ENCODE measurements at places on chromosomes 3 and 15. TPM values are rescaled to one million over a fixed set of nuclear protein-coding genes. Genes with fewer than 3 reads are reported as not detected.

DNA sequence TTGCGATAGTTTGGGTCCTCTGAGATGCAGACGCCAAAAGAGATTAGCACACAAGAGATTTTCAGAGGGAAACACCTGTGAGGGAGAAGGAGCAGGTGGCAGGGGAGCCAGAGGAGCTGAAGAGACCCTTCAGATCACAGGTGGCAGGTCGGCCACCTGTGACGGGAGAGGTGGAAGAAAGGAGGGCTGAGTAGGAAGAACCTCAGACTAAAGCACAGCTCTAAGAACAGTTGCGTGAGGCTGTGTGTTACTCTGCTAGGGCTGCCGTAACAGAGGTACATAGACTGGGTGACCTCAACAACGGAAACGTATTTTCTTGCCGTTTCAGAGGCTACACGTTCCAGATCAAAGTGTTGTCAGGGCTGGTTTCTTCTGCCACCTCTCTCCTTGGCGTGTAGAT lies 38.5 kb downstream of the C2CD4A start:
- DNase-seq: no peak

GRCh38 chr3:12979151-12979946 lies 93.9 kb downstream of the IQSEC1 start:
- no peak for DNase-seq

GRCh38 chr15:63763476-63764123 lies 70.1 kb downstream of the HERC1 start:
- DNase-seq: no peak

GRCh38 chr3:143146486-143147274 lies 27.1 kb downstream of the CHST2 start:
- DNase-seq: no peak

DNA sequence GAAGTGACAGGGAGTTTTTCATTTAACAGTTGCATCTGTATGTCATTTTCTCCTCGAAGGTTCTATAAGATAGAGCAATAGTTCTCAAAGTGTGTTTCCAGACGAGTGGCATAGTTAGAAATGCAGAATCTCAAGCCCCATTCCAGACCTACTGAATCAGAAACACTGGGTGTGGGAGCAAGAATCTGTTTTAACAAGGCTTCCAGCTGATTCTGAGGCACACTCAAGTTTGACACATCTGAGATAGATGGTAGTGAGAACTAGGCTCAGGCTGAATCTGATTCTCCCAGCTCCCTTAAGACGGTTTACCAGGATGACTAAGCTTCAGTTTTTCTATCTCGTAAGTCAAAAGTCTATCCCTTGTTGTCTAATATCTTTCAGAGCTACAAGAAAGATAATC lies 159.8 kb upstream of the NUDT16 start:
- DNase-seq: no peak

- peak; percentile 55 for DNase-seq
These were observed 703 bp downstream of the PEAK1 start for GRCh38 chr15:77418966-77419835.

GRCh38 chr3:146818301-146818700 lies 213.2 kb upstream of the PLSCR5 start:
- no peak for DNase-seq

DNA sequence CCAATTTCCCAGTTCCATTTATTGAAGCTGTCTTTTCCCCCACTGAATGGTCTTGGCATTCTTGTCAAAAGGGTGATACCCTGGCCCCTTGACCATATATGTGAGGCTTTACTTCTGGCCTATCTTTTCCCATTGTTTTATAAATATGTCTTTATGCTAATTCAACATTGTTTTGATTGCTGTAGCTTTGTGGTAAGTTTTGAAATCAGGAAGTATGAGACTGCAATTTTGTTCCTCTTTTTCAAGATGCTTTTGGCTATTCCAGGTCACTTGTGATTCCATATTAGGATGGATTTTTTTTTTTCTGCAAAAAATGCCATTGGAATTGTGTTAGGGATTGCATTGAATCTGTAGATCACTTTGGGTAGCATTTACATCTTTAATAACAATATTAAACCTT lies 141.2 kb upstream of the MANF start:
- DNase-seq: no peak

- no peak for DNase-seq
These were observed 127.1 kb downstream of the FMN1 start for GRCh38 chr15:33067456-33067855.

DNA sequence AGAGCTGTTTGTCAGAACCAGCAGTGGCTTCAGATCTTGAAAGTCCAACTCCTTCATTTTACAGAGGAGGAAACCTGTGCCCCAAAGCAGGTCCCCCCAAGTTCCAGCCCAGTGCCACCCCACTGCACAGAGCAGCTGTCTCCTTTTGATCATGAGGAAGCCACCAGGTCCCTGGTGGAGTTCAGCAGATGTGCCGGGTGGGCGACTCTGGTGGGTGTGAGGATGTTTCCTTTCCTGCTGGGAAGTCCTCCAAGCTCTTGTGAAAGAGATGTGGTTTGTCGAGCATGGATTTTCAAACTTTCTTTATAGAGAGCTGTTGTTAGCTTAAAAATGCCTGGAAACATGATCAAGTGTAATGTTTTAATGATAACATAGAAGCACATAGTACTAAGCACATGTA lies 52.0 kb downstream of the SMAD3 start:
- no peak for DNase-seq

DNA sequence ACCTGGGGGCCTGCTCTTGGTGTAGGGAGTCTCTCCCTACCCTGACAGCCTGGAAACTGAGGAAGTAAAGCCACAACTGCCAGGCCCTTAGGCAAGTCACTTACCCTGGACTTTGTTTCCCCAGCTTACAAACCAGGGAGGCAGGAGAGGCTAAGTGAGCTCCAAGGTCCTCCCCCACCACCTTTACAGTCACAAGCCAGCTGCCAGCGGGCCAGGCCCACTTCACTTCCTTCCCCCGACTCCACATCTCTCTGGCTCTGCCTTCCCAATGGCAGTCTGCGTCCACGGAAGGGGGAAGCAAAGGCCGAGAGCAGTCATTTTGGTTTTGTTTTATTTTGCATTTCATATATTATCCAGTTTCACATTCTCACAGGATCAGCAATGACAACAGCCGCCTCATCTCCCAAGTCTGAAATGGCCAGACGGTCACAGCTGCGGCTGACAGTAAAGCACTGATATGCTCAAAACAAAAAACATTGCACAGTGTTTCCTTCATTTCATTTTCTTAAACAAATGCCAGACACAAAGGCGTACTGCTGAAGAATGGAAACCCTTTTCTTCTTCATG lies 35.7 kb downstream of the RBPMS2 start:
- DNase-seq: no peak

GRCh38 chr3:27681249-27681748 lies 40.8 kb downstream of the EOMES start:
- DNase-seq: no peak

- no peak for DNase-seq
These were observed 52.8 kb upstream of the FAM98B start for GRCh38 chr15:38401106-38401505.

DNA sequence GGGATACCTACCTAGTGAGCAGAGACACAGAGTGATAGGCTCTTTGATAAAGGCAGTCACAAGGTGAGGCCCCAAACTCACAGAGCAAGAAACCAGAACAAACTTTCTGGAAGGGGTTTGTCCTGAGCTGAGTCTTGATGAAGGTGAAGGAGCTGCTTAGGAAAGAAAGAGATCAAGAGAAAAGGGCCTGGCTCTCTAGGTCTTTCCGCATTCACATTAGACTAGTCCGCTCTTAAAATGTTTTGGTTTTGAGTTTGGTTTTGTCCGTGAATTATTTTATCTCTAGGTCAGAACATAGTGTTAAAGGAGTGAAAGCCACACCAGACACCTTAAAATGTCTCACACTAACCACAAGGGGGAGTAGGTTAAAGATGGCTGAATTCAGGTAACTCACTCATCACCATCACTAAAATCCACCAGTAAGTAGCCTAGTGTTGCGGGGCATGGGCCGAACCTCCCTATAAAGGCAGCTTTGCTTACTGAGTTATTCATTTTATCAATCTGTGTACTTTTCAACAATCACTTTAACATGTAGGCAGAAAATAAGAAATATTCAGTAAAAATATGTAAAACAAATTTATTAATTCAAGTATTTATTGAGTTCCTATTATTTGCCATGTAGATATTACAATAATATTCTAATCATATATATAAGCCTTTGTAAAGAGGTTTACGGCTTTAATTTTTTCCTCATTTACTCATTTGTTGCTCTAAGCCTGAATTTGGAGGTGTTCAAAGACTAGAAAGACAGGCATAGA lies 121.5 kb upstream of the TSC22D2 start:
- no peak for DNase-seq

DNA sequence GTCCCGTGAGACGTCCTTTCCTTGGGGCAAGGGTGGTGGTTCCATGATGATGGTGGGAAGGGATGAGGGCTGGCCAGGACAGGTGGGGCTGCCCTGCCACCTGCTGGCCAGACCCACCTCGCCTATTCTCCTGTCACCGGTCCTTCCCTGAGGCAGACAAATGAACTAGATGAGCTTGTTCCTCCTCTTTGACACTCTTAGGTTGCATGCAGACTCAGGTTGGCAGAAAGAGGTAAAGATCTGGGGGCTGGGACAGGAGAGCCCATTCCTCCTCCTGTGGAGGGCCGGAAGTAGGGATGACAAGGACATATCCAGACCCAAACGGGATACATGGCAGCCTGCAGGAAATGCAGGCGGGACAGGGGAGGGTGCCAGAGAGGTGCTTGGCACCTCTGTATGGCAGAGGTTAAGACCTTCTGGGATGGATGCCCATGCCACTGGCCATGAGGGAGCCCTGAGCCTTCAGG lies 38.6 kb downstream of the ACSBG1 start:
- peak; percentile 47 for DNase-seq

DNA sequence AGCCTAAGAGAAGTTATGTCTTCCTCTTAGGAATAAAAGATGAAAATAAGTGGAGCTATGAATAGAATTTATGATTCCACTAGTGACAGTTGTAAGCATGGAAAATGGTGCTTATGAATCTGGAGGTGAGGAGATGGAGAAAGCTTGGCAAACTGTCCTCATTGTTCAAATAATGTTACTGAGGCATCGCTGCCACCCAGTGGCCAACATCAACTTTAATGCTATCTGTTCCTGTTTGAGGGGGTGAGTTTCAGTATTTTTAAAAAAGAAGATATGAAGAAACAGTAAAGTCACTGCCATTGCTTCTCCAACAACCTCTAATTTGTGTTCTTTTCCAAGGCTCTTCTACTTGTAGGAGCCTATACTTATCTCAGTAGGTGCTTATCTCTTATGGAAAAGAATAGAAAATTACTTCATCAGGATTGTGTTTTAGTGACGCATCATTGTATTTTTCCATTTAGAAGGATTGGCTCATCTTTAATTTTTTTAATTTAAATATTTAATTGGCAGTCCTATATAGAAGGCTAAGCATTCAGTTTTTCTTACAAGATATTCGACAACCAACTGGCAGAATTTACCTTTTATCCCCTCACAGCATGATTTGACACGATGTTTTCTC lies 260.4 kb upstream of the P2RY1 start:
- no peak for DNase-seq

DNA sequence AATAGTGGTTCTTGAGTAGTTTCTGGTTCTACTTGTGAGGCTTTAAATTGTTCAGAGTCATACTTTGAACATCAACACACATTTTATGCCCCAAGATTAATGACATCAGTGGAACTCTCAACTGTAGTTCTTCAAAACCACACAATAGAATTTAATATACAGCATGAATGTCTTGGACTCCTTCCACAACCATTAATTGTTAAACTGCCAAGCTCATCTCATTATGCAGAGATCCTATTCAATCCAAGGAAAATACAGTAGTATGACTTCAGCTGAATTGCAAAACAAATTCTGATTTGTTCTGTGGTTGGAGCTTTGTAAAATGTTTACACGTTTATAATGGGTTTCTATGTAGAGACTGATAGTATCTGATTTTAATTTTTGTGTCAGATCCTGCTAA lies 199.2 kb upstream of the SLC2A2 start:
- no peak for DNase-seq

GRCh38 chr15:63497642-63498467 lies 6.5 kb upstream of the USP3 start:
- no peak for DNase-seq

DNA sequence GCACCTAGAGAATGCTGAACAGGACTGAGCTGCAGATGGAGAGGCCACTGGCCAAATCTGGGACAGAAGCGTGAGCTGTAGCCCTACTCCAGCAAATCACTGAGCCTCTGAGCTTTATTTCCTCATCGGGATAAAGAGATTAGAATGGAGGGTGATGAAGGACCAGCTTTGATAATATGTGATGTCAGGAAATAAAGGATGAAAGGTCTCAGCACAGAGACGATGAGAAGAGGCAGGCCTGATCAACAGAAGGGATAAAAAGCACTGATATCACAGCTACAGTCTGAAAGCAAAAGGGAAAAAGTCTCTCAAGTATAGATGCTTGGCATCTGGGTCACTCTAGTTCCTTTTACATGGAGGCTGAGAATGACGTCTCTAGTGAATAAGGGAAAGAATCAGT lies 70.0 kb downstream of the DHX30 start:
- no peak for DNase-seq

GRCh38 chr3:101567528-101568317 lies 6.1 kb downstream of the TRMT10C start:
- no peak for DNase-seq

DNA sequence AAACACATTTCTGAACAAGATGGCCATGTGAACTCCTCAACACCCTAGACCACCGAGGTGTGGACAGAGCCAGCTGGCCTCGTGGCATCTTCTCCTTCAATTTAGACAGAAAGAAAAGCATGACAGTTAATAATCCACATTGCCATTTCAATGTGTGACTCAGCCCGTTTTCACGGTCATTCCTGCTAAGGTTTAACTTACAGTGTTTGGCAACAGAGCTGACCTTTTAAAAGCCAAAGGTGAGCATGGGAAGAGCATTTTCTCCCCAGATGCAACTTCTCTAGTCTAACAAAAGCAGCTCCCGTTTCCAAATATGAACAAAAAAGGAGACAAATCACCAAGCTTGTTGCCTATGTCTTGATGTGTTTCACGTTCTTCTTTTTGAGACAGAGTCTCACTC lies 417.6 kb upstream of the WNT5A start:
- DNase-seq: no peak

GRCh38 chr15:101669744-101670143 lies 17.6 kb upstream of the TM2D3 start:
- DNase-seq: no peak

- no peak for DNase-seq
These were observed 17.1 kb downstream of the SLC9A9 start for GRCh38 chr3:143831208-143831607.

DNA sequence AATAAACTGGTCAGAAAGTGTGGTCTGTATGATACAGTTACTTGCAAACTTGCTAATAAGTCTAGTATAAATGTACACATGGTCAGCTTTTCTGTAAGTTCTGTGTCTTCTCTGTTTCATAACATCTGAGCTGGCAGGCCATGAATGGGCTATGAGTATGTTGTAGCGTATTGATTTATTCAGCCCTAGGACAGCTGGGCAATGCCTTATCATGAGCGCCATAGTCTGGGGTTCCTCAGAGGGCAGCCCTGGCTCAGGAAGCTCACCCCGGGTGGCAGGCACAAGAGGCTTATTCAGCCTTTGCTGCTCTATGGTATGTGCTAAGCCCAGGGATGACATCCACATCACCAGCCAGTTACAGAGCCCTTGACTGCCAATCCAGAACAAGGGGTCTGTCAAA lies 50.7 kb upstream of the CCR2 start:
- DNase-seq: no peak

The ECE2 gene
- total RNA-seq: not detected

The ATXN7 gene
- total RNA-seq: 13.6 TPM

The IGSF11 gene
- 0.17 TPM for total RNA-seq

The CMTM7 gene
- total RNA-seq: 3.6 TPM

The GPR149 gene
- not detected for total RNA-seq

The ATP13A5 gene
- total RNA-seq: not detected

The CYP1A2 gene
- 32.5 TPM for total RNA-seq

The MESP2 gene
- total RNA-seq: not detected

The SLC24A5 gene
- total RNA-seq: not detected

The SEMA5B gene
- 1.1 TPM for total RNA-seq

The ZFAND6 gene
- 102 TPM for total RNA-seq

The SPINK8 gene
- total RNA-seq: not detected

The ENTPD3 gene
- not detected for total RNA-seq

Data from liver (tissue), 10 donors.